ENCODE measurements at places on chromosomes 16 and 17. TPM values are rescaled to one million over a fixed set of nuclear protein-coding genes. Genes with fewer than 3 reads are reported as not detected.

DNA sequence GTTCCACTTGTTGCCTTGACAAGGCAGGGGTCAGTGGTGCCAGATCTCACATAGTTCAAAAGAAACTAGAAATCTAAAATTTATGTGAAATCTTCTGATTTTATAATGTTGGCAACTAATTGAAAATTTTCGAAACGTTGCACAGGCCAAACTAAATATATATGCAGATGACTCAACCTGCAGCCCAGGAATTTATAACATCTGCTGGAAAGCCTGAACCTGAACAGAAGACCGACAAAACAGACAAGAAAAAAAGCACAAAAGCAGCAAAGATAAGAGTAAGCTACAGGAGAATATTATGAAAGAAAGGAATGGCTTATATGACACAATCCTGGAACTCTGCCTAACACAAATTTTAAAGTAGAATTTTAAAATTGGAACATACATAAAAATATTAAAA is 207.6 kb downstream of the CEP112 start:
- no peak for DNase-seq

- no peak for DNase-seq
These were observed 673.8 kb downstream of the WWOX start for GRCh38 chr16:78773291-78773702.

DNA sequence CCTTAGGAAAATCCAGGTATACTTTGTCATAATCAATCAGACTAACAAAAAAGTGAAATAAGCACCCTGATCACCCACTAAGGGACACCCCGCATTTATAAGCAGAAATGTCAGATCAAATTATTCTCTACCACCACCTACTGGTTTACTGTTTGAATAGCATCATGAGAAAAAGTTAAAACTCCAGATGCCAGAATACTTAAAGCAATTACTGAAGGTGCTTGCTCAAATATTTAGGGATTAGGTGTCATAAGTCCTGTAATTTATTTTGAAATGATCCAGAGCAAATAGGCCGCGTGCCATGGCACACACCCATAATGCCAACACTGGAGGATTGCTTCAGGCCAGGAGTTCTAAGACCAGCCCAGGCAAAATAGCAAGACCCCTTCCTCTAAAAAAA is 2.3 kb downstream of the TOP2A start:
- DNase-seq: no peak

DNA sequence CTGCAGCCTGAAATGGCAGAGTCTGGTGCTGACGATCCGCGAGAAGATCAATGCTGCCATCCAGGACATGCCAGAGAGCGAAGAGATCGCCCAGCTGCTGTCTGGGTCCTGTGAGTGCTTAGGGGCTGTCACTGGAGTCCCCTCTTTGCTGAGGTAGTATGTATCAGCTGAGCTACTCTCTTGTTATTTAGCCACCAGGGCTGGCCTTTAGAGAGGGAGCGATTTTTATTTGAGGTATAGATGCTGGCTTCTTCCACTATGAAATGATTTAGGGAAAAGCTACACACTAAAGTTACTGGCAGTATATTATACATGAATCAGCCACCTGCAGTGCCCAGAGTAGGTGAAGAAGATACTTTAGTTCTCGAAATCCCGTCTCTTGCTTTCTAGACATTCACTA is 2.6 kb downstream of the CDK5RAP3 start:
- no peak for DNase-seq

NAGS gene
- 1.4 TPM for total RNA-seq
